ENCODE measurements at places on chromosomes 2 and 18. TPM values are rescaled to one million over a fixed set of nuclear protein-coding genes. Genes with fewer than 3 reads are reported as not detected.

The KCNE4 gene
- 0.76 TPM for total RNA-seq

The C2orf80 gene
- total RNA-seq = not detected

The GRB14 gene
- total RNA-seq = 1.2 TPM

The BCL11A gene
- total RNA-seq = 28.9 TPM

The CCDC141 gene
- 1.2 TPM for total RNA-seq

The TCF4 gene
- 12.3 TPM for total RNA-seq

The RNF152 gene
- total RNA-seq = 103 TPM

The ACTG2 gene
- 14.7 TPM for total RNA-seq

The EFR3B gene
- total RNA-seq = 2.5 TPM

The DUSP11 gene
- 19.9 TPM for total RNA-seq
